ENCODE measurements at places on chromosomes 6 and 20.

- DNase-seq = no peak
These were observed 397 bp downstream of the WDR27 start for GRCh38 chr6:169701311-169701953.

DNA sequence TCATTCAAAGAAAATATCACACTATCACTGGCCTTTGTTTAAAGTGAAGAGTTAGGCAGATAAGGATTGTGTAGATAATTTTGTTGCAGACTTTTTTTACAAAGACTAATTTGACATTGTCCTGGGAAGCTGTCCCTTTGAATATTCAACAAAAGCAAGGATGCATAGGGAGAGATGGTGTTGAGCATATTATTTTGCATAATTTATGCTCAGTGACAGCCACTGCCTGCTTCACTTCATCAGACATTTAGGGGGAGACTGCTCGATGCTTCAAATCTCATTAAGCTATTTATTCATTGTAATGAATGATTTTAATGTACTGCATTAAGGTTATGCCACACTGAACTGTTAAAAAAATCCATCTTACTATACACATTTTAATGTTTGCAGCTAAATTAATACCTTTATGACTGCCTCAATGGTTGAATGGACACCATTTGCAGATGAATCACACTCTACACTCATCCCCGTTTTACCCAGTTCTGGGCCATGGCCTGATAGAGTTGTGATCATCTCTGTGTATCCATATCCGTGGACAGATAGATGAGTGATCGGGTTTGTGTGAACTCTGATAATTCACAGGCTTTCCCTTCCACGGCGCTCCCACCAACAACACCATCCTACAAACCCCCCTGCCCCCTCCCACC lies 128.0 kb downstream of the CDH4 start:
- no peak for DNase-seq

DNA sequence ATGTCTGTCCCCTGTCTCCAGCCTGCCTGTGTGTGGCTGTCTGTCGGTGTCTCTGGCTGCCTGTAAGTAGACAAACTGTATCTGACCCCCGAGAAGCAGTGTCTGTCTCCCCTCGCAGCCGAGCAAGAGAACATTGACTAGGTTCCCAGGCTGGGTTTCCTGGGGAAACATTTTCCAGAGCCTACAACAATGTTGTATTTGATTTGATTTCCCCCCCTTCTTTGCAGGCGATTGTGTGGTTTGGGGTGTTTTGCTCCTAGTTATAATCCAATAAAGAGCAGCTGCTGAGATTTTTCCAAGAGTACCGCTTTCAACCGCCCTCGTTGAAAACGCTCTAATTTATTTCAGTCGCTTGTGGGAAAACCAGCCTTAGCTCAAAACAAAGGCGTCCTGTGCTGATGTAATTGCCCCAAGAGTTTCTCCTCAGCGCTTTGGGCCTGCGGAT lies 92.6 kb downstream of the CDC5L start:
- no peak for DNase-seq

DNA sequence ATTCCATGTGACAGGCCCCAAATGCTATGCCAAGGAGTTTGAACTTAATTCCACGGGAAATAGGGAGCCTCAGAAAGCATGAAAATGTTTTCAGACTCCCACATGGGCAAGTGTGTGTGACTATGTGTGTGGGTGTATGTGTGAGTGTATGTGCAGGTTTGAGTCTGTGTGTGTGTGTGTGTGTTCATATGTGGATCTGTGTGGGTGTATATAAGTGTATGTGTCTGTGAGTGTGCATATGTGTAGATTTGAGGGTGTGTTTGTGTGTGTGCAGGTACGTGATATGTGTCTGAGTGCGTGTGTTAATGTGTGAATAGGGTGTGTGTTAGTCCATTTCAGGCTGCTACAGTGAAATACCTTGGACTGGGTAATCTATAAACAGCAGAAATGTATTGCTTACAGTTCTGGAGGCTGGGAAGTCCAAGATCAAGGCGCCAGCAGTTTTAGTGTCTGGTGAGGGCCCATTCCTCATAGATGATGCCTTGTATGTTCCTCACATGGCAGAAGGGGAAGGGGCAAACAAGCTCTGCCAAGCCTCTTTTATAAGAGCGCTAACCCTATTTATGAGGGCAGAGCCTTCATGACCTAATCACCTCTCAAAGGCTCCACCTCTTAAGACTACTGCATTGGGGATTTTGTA lies 181.1 kb upstream of the TAB2 start:
- no peak for DNase-seq

DNA sequence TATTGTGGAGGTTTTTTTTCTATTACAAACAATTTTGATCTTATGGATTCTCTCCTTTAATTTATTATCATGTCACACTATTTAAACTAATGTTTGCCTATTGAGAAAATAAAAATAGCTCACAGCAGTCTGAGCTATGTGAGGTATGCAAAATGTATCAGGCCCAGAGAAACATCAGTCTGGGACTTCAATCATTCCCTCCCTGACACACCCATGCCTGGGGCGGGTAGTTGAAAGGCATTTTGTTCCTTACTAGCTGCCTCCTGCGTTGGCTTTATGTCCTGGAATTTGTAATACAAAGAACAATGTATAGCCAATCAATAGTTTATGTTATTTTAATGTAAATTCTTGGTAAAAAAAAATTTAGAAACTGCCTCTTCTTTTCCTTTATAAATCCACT lies 403.3 kb downstream of the EPM2A start:
- no peak for DNase-seq

GRCh38 chr20:17295151-17295726 lies 68.4 kb downstream of the PCSK2 start:
- no peak for DNase-seq

DNA sequence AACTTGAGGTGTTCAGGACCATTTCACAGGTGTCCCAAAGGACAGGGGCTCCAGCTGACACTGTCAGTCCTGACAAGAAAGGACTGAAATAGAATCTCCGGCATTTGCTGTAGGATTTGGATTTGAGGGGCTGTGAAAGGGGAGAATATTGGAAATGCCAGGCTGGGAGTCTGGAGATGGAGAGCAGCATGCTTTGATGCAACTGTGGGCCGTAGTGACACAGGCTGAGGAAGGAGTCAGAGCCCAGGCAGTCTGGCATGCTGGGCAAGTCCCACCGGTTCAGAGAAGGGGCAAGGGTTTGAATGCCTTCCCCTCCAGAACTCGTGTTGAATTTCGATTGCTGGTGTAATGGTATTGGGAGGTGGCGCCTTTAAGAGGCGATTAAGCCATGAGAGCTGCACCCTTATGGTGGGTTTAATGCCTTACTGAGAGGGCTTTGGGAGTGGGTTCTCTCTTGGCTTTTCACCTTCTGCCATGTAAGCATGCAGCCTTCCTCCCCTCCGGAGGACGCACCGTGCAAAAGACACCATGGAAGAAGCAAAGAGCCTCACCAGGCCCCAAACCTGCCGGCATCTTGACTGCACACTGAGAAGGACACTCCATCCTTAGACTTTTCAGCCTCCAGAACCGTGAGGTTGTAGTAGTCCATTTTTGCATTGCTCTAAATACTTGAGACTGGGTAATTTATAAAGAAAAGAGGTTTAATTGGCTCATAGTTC lies 9.4 kb upstream of the PYGB start:
- DNase-seq = no peak

DNA sequence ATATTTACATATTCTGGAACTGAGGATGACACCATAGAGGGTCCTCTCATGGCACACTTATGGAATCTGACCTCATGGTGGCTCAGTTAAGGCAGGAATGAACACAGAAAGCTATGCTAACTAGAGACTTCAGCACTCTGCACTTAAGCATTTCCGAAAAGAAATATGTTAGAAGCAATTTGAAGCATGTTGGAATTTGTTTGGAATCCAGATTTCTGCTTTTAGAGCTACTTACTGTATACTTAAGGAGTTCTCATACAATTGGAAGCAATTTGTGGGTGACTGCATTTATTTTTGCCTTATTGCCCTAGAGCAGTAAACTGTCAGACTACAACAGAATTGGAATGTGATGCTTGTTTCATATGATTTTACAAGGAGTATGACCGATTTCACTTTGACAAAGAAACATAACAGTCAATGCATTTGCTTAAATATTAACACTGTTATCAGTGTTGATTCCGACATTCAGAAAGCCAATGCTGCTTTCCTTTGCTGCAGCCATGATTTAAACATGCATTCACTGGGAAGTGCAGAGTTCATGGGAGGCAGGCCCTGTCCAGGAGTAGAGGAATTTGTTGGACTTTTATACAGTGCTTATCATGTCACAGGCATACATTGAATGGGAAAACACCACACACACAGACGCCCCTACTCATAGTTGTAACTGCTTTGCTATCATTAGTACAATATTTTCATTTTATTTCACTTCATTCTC lies 244.4 kb downstream of the SAMD5 start:
- DNase-seq = no peak
